ENCODE measurements at places on chromosomes 2 and 18.

- no peak for DNase-seq
- H3K36me3 ChIP-seq, result no peaks in the 10 kb centered on the region
- no peaks in the 10 kb centered on the region for H3K4me1 ChIP-seq
These were observed 105.3 kb upstream of the BCL2L11 start for GRCh38 chr2:111015283-111015995.

DNA sequence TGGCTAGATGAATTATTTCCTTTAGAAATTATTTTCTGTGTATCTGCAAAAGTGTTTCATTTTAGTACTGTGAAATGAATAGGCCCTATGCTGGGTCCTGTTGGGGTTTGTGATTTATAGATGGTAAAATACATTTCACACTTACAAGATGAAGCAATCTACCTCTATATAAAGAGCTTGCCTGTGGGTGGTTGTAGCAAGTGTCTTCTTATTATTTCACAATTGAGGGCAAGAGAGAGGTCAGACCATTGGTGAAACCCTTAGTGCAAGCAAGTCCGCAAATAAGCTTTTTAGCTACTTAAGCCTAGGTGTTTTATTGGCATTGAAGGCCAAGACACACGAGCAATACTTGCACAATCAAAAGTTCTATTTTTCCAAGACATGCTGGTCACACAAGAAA is 153.1 kb downstream of the FMNL2 start:
- H3K4me3 ChIP-seq, result no peak overlapping the region
- DNase-seq, result no peak
- H3K36me3 ChIP-seq, result no peaks in the 10 kb centered on the region
- H3K27me3 ChIP-seq, result no peaks in the 10 kb centered on the region

GRCh38 chr2:95115418-95115817 is 6.2 kb downstream of the MRPS5 start:
- DNase-seq, result peak; percentile 36
- H3K27ac ChIP-seq, result no peak overlapping the region
- peaks cover 17% of the 10 kb centered on the region for H3K36me3 ChIP-seq
- no peak overlapping the region for H3K4me3 ChIP-seq
- H3K27me3 ChIP-seq, result no peaks in the 10 kb centered on the region
- H3K4me1 ChIP-seq, result no peaks in the 10 kb centered on the region

DNA sequence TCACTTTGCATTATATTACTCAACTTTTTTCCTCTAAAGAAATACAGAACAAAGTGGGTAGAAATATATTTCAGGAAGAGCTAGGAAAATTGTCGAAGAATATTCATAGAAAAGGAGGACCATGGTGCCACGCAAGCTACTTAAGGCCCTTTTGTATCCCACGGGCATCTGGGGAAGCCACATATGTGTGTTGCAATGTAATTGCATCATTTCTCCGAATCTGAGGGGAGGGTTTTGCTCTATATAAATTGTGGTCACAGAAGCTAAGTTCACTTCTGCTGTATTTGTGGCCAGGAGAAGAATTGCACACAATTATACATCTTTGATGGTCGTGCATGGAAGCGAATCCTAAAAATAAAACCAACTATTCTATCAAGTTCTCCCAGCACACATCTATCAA is 360.3 kb downstream of the IRS1 start:
- H3K27me3 ChIP-seq, result no peaks in the 10 kb centered on the region
- peaks cover 14% of the 10 kb centered on the region for H3K4me1 ChIP-seq
- no peak overlapping the region for H3K4me3 ChIP-seq
- peak overlapping the region; percentile 57 for H3K27ac ChIP-seq
- DNase-seq, result no peak
- H3K36me3 ChIP-seq, result no peaks in the 10 kb centered on the region

GRCh38 chr18:2956056-2956455 is 56.9 kb downstream of the LPIN2 start:
- no peak overlapping the region for H3K27ac ChIP-seq
- H3K4me3 ChIP-seq, result no peak overlapping the region
- peaks cover 15% of the 10 kb centered on the region for H3K36me3 ChIP-seq
- H3K4me1 ChIP-seq, result no peaks in the 10 kb centered on the region
- H3K27me3 ChIP-seq, result no peaks in the 10 kb centered on the region

GRCh38 chr18:48306838-48307237 is 102.3 kb downstream of the ZBTB7C start:
- H3K36me3 ChIP-seq, result no peaks in the 10 kb centered on the region
- no peaks in the 10 kb centered on the region for H3K4me1 ChIP-seq
- peaks cover 30% of the 10 kb centered on the region for H3K27me3 ChIP-seq

DNA sequence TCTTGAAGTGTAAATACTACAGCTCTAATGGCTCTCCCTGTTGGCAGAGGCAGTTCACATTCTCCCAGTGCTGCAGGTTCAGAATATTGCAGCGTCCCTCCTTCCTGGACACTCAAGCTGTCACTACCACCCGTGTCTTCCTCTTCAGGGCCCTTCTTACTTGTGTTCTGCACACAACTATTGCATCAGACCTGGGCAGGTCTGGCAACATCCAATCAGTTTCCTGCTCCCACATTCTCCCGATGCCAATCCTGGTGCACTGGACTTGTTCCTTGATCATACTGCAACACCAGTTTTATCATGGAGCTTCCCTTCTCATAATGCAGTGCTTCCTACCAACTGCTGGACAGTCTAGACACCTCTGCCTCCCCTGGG is 161.5 kb downstream of the CAPN13 start:
- no peaks in the 10 kb centered on the region for H3K27me3 ChIP-seq
- H3K27ac ChIP-seq, result no peak overlapping the region
- no peak for DNase-seq
- no peaks in the 10 kb centered on the region for H3K4me1 ChIP-seq

DNA sequence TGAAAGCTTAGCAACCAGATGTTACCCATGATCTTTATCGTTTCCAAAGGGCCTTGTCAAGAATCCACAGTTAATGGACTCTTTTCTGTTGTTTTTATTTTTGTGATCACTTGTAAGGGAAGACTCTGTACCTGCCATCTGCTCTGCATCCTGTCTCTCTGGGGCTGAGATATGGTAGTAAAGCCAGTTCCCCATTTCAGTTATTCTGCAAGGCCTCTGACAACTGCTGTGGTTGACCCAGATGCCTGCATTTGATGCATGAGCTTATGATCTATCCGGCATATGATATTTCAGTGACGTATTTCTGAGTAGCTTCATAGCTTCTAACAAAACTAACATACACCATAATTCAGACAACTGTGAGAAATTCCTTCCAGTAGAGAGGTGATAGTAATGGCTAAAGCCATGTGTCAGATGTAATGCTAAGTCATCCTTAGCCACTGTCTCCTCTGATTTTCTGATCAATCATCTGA is 105.1 kb downstream of the TPO start:
- H3K4me1 ChIP-seq, result no peaks in the 10 kb centered on the region
- H3K27ac ChIP-seq, result no peak overlapping the region
- no peak overlapping the region for H3K4me3 ChIP-seq
- DNase-seq, result no peak
- no peaks in the 10 kb centered on the region for H3K27me3 ChIP-seq

GRCh38 chr2:168691221-168691620 is 111.2 kb upstream of the NOSTRIN start:
- H3K4me1 ChIP-seq, result peaks cover 8% of the 10 kb centered on the region
- no peak overlapping the region for H3K4me3 ChIP-seq
- no peak overlapping the region for H3K27ac ChIP-seq
- H3K36me3 ChIP-seq, result no peaks in the 10 kb centered on the region

DNA sequence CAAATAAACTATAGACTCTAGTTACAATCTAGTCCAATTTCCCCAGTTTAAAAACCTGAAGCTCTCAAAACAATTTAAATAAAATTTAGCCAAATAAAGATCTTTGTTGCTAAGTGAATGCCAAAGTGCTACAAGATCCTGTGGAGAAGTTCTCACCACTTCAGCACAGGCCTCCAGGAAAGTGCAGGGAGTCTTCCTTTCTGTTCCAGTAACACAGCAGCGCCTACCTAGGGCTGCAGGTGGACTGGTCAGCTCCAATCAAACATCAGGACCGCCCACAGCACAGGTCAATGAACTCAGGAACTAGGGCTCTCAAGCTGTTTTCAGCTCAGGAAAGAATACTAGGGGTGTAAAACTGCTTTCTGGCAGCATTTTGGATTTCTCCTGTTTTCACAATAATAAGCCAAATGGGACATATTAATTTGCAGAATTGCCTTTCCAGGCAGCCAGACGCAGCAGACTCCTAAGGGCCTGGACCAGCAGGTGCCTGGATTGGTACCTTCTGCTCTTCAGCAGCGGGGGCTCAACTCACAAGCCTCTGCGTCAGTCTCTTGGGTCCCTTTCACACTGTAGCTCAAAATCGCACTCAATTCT is 1.5 kb downstream of the FAM110C start:
- no peak overlapping the region for H3K4me3 ChIP-seq
- H3K4me1 ChIP-seq, result no peaks in the 10 kb centered on the region
- no peak for DNase-seq
- no peaks in the 10 kb centered on the region for H3K36me3 ChIP-seq

DNA sequence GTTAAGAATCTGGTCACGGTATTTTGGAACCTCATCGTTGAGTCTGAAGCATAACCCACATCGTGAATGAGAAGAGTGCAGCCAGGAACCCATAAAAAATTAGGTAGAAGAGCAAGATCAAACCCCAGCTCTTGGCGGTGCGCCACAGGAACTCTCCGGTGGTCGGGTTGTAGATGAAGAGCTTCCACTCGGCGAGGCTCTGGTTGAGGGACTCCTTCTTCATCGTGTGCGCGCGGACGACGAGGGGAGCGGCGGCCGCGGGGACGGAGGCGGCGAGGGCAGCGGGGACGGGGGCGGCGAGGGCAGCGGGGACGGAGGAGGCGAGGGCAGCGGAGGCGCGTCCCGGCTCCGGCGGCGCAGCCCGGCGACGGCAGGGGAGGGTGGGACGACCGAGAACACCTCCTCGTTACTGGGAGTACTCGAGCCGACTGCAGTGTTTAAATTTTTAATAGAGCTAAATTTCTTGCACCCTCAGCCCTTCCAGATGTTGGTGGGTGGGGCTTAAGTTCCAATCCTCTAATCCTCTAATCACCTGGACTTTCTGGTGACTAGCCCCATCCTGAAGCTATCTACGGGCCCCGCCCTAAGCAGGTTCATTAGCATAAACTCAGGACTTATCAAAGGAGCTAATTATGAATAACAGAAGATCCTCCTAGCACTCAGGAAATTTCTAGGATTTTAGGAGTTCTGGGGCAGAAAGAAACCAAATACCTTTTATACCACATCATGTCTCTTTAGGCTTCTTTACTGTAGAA is 20.4 kb upstream of the PAPOLG start:
- DNase-seq, result no peak
- H3K4me1 ChIP-seq, result peaks cover 3% of the 10 kb centered on the region
- H3K27me3 ChIP-seq, result peaks cover 11% of the 10 kb centered on the region
- no peaks in the 10 kb centered on the region for H3K36me3 ChIP-seq
- H3K4me3 ChIP-seq, result peak overlapping the region; percentile 57

DNA sequence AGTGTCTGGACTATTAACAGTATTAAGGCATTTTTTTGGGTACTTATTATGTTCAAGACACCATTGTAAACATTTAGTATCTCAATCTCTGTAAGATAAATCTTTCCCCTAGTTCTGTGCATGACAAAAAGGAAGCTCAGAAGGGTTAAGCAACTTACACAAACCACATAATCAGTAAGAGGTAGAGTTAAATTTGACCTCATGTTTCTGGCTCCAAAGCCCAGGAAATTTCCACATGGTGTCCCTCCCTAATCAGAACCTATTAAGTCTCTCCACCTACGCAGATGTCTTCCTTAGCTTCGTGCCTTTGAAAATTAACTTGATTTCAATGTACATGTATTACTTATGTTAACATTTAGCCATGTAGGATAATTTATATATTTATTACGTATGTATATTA is 2.0 kb downstream of the MFSD6 start:
- DNase-seq, result no peak
- peaks cover 25% of the 10 kb centered on the region for H3K27me3 ChIP-seq
- no peak overlapping the region for H3K4me3 ChIP-seq
- H3K27ac ChIP-seq, result no peak overlapping the region

GRCh38 chr2:65353046-65353445 is 79.4 kb downstream of the SPRED2 start:
- H3K4me1 ChIP-seq, result peaks cover 44% of the 10 kb centered on the region
- H3K27me3 ChIP-seq, result no peaks in the 10 kb centered on the region
- H3K4me3 ChIP-seq, result no peak overlapping the region

GRCh38 chr18:55115606-55116005 is 156.3 kb upstream of the CCDC68 start:
- H3K36me3 ChIP-seq, result no peaks in the 10 kb centered on the region
- DNase-seq, result no peak
- H3K27ac ChIP-seq, result no peak overlapping the region
- H3K4me1 ChIP-seq, result peaks cover 11% of the 10 kb centered on the region

DNA sequence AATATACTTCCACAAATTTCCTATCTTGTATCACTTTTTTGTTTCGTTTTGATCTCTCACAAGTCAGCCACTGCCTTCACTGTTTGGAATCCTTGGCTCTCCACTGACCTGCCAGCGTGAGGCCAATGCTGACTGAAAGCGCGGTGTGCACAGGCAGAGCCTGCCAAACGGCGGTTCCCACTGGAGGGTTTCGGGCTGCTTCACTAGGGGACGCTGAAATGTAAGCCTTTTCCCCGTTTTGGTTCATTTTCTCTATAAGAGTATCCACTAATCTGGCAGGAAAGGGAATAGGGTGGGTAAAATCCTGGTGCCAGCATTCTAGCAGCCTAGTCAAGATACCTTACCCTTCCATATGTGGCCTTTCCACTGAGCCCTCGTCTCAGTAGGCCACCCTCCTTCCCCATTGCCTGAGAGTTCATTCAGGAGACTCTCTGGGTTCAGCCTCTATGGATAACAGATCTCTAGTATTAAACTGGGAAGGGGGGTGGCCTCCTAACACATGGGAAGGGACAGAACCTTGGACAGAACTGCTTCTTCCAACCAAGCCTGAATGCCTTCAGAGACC is 91.5 kb downstream of the DYM start:
- DNase-seq, result no peak
- no peaks in the 10 kb centered on the region for H3K36me3 ChIP-seq
- H3K27me3 ChIP-seq, result no peaks in the 10 kb centered on the region
- H3K4me1 ChIP-seq, result no peaks in the 10 kb centered on the region

DNA sequence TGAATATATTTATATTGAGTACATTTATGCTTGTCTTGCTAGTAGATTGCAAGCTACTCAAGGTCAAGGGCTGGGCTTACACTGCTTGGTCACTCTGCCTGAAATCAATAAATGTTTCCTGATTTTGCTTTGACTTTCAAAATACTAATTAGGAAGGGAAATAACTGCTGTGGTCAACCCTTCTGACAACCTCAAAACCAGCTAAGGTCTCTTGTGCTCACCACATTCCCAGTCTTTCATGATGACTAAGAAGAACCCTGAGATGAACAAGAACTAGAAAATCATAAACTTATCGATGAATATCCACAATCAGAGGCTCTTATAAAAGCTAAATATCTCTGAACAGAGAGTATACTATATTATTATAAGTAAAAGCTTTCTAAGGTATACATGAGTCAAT is 33.3 kb downstream of the ABCB11 start:
- peaks cover 19% of the 10 kb centered on the region for H3K4me1 ChIP-seq
- H3K27me3 ChIP-seq, result no peaks in the 10 kb centered on the region
- H3K27ac ChIP-seq, result no peak overlapping the region

- H3K4me3 ChIP-seq, result peak overlapping the region; percentile 15
- H3K27me3 ChIP-seq, result no peaks in the 10 kb centered on the region
- peak overlapping the region; percentile 94 for H3K27ac ChIP-seq
These were observed 2.4 kb upstream of the DTNA start for GRCh38 chr18:34707670-34708069.

All from astrocyte (in vitro differentiated cells and primary cell).